ENCODE measurements at places on chromosomes 1 and 21. TPM values are rescaled to one million over a fixed set of nuclear protein-coding genes. Genes with fewer than 3 reads are reported as not detected.
A peak's percentile ranks its signal among the peaks of the same experiment; 100 is the strongest.

- no peak for DNase-seq
- H3K27me3 ChIP-seq = no peaks in the 10 kb centered on the region
- H3K4me3 ChIP-seq = peak overlapping the region; percentile 81
Observed at GRCh38 chr1:151512326-151512725, 1.1 kb downstream of the CGN start.

DNA sequence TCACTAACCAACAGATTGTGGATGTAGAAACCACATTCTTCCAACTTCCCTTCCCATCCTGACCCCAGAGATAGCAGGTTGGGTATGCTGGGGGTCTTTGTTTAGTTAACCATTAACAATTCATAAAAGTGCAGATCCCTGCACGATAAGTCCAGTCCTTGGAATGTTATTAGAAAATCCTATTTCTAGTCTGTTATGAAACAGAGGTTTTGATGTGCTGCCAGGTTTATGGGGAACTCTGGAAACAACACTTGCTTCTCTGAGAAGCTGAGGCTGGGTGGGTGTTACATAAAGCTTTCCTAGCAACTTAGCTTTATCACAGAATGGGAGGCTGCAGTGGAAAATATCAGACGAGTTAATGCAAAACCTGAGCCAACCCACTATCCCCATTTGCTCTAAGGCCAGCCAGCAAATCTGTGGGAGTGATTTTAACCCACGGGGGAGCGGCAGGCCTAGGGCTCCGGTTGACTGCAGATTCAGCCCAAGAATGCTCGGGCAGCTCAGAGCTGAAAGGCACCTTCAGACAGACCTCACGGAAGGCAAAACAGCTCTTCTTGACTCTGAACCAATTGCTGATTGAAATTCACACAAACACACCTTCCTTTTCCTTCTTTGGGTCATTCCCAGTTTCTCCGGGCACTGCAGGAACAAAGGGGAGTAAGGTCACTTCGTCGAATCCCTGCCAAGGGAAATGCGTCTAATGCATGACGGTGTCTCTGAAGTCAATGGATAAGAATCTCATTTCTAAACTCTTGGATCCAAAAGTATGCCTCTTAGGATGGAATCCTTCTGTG is 111.7 kb upstream of the IRF2BP2 start:
- peak overlapping the region; percentile 23 for H3K4me3 ChIP-seq
- no peak overlapping the region for H3K27ac ChIP-seq
- no peak for DNase-seq
- H3K36me3 ChIP-seq = no peaks in the 10 kb centered on the region
- no peaks in the 10 kb centered on the region for H3K27me3 ChIP-seq

DNA sequence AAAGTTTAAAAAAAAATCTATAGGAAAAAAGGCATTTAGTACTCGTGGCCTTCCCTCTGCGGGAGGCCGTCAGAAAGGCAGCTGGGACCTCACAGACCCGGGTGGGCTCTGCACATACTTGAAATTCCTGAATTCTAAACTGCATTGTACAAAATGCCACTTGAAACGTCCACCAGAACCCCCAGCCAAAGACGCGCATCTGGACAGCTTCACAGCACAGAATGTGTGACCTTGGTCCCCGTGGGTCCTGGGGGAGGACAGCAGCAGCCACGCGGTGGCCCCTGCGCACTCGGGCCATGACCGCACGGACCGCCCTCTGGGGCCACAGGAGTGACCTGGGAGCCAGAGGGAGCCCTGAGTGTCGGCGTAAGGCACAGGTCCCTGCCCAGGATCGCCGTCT is 20.6 kb upstream of the MRPS14 start:
- DNase-seq = no peak
- H3K4me3 ChIP-seq = no peak overlapping the region
- H3K4me1 ChIP-seq = no peaks in the 10 kb centered on the region
- H3K27ac ChIP-seq = no peak overlapping the region
- H3K36me3 ChIP-seq = no peaks in the 10 kb centered on the region

DNA sequence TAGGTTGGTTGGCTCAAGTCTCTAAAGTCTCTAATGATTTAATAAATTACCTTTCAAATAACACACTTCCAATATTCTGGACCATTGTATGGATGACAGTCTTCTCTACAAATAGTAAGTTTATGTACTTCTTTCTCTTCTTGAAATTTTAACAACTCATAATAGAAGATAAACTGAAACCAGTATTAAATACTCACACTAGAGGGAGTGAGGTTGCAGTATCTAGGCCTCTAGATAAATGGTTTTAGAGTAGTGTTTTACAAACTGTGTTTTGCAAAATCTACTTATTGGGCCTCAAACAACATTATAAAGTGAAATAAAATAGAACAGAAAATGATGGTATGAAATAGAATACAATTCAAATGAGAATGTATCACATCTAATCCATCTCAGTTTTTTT is 479.9 kb upstream of the BRINP3 start:
- H3K27me3 ChIP-seq = no peaks in the 10 kb centered on the region
- H3K27ac ChIP-seq = no peak overlapping the region
- no peaks in the 10 kb centered on the region for H3K36me3 ChIP-seq
- H3K4me3 ChIP-seq = no peak overlapping the region
- DNase-seq = no peak
- no peaks in the 10 kb centered on the region for H3K4me1 ChIP-seq

DNA sequence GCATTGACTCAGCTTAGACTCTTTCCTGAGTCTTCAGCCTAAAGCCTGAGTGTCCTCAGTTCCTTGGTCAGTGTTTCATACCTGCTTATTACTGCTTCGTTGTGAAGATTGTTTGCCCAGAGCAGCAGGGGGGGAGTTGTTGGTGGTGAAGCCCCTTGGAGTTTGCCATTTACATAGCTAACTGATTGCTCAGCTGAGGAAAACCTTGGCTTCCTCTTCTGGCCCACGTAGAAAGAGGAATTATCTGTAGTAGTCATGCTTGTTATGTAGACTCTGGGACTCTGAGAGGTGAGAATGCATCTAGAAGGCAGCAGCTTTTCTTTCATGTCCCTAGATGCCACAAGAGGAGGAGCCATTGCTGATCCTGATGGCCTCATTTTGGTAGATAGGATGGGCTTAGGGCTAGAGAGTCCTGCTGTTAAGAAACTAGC is 125.9 kb downstream of the MAST2 start:
- no peaks in the 10 kb centered on the region for H3K36me3 ChIP-seq
- no peaks in the 10 kb centered on the region for H3K27me3 ChIP-seq
- peak overlapping the region; percentile 10 for H3K27ac ChIP-seq
- peaks cover 9% of the 10 kb centered on the region for H3K4me1 ChIP-seq

GRCh38 chr1:105087506-105087905 is 1337.8 kb downstream of the AMY1C start:
- no peaks in the 10 kb centered on the region for H3K4me1 ChIP-seq
- peaks cover 1% of the 10 kb centered on the region for H3K36me3 ChIP-seq
- no peak overlapping the region for H3K4me3 ChIP-seq
- H3K27me3 ChIP-seq = no peaks in the 10 kb centered on the region
- DNase-seq = no peak

DNA sequence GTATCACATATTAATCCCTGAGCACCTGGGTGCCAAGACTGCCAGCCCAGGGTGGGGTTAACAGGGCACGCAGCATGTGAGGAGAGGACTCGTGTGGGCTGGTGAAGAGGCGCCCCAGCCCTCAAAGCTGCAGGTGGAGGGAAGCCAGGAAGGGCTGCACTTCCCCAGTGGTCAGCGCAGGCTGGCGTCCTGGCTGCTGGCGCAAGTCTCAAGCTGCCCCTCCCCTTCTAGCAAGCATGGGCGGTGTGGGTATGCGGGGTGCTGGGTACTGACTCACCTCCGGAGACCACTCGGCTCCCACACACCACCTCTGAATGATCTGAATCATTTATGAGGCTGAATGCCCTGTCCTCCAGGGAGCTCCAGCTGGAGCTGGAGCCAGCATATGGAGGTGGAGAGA is 44.0 kb downstream of the EIF2D start:
- H3K27me3 ChIP-seq = no peaks in the 10 kb centered on the region
- H3K36me3 ChIP-seq = peaks cover 41% of the 10 kb centered on the region
- DNase-seq = peak; percentile 72
- peak overlapping the region; percentile 93 for H3K4me3 ChIP-seq

GRCh38 chr1:173996995-173997394 is 25.2 kb downstream of the RC3H1 start:
- no peaks in the 10 kb centered on the region for H3K27me3 ChIP-seq
- H3K27ac ChIP-seq = no peak overlapping the region
- H3K4me1 ChIP-seq = peaks cover 25% of the 10 kb centered on the region
- no peak for DNase-seq
- no peak overlapping the region for H3K4me3 ChIP-seq

- no peak for DNase-seq
- H3K27me3 ChIP-seq = peaks cover 26% of the 10 kb centered on the region
- no peaks in the 10 kb centered on the region for H3K36me3 ChIP-seq
- H3K27ac ChIP-seq = no peak overlapping the region
- no peak overlapping the region for H3K4me3 ChIP-seq
Observed at GRCh38 chr1:218517459-218517858, 172.3 kb downstream of the TGFB2 start.

GRCh38 chr1:192660613-192661012 is 24.7 kb downstream of the RGS13 start:
- H3K36me3 ChIP-seq = peaks cover 3% of the 10 kb centered on the region
- no peak overlapping the region for H3K27ac ChIP-seq
- H3K4me3 ChIP-seq = no peak overlapping the region

DNA sequence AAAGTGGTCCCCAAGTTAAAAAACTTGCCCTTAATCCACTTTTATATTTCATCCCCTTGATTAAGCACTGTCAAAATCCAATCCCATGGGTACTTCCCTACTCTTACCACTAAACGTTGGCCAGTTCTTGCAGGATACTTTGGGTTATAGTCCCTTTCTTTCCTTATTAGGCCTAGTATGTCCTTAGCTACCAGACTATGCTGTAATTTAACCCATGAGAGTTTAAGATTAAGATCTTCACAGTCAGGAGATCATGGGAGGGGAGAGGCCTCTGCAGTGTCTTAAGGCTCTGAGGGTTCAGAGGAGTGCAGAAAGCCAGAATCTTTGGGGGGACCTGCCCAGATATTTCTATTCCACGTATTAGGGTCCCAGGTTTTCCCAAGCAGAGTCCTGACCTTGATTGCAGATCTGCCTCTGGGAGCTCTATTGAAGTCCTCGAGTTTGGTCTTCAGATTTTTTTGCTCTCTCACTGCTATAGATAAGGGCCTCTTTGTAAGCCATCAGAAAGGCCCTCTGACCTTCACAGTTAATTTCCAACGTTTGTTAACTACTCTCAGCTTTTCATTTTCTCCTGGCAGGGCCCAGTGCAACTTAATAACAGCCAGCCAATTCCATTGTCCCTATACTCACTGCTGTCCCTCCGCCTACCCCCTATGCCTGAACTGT is 9.0 kb upstream of the CGN start:
- no peak overlapping the region for H3K27ac ChIP-seq
- no peak for DNase-seq
- no peaks in the 10 kb centered on the region for H3K27me3 ChIP-seq
- H3K36me3 ChIP-seq = no peaks in the 10 kb centered on the region
- H3K4me3 ChIP-seq = no peak overlapping the region
- peaks cover 6% of the 10 kb centered on the region for H3K4me1 ChIP-seq

DNA sequence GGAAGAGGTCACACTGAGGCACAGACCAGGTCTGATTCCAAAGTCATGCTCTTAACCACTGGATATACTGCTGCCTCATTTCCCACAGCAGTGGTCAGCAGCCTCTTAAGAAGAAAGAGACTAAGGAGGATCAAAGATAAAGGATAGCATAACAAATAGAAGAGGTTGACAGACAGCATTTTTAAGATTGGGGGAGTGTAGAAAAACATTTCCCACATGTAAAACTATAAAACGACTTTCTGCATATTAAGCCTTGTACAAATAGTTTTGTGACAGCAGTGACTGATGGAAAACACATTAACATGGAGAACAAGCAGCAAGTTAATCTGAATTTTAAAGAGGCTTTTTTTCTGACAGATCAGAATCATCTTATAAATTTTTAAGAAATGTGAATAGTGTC is 92.0 kb downstream of the SELENOF start:
- H3K36me3 ChIP-seq = no peaks in the 10 kb centered on the region
- H3K27ac ChIP-seq = no peak overlapping the region
- DNase-seq = no peak
- peaks cover 21% of the 10 kb centered on the region for H3K27me3 ChIP-seq
- H3K4me3 ChIP-seq = no peak overlapping the region

GRCh38 chr1:54981466-54981865 is 1.0 kb downstream of the TMEM61 start:
- peaks cover 26% of the 10 kb centered on the region for H3K27me3 ChIP-seq
- no peak for DNase-seq
- H3K4me1 ChIP-seq = no peaks in the 10 kb centered on the region

DNA sequence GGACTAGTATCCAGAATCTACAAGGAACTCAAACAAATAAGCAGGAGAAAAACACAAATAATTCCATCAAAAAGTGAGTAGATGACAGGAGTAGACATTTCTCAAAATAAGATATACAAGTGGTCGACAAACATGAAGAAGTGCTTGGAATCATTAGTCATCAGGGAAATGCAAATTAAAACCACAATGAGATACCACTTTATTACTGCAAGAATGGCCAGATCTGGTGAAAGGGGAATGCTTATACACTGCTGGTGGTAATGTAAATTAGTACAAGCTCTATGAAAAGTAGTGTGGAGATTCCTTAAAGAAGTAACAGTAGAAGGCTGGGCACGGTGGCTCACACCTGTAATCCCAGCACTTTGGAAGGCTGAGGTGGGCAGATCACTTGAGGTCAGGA is 73.8 kb downstream of the POU2F1 start:
- H3K27ac ChIP-seq = no peak overlapping the region
- DNase-seq = no peak
- H3K27me3 ChIP-seq = no peaks in the 10 kb centered on the region

GRCh38 chr1:59730759-59731478 is 83.8 kb upstream of the HOOK1 start:
- H3K27me3 ChIP-seq = no peaks in the 10 kb centered on the region
- peaks cover 6% of the 10 kb centered on the region for H3K36me3 ChIP-seq
- no peak overlapping the region for H3K27ac ChIP-seq

LDLRAD2 gene
- 0.05 TPM for total RNA-seq

CALML6 gene
- 1.8 TPM for total RNA-seq

SLC22A15 gene
- total RNA-seq = 1.5 TPM

TRNP1 gene
- 0.49 TPM for total RNA-seq

RAB42 gene
- not detected for total RNA-seq

TMEM9 gene
- total RNA-seq = 25.8 TPM

Measured in activated T-cell treated with anti-CD3 and anti-CD28 coated beads, Interleukin-2, amount 50 U/mL, for 72 hours (primary cell).